A673 (cell line): ENCODE measurements at places on chromosomes 6 and 20.
A peak's percentile ranks its signal among the peaks of the same experiment; 100 is the strongest.

GRCh38 chr6:16386057-16386456, 147.7 kb downstream of the GMPR start:
- DNase-seq, result no peak

GRCh38 chr6:138869398-138869797, 73.5 kb downstream of the ECT2L start:
- no peak for DNase-seq

- DNase-seq, result no peak
These were observed 3.5 kb downstream of the WRNIP1 start for GRCh38 chr6:2768696-2769095.

- no peak for DNase-seq
These were observed 35.5 kb upstream of the HSF2 start for GRCh38 chr6:122363769-122364483.

- DNase-seq, result no peak
These were observed 85.7 kb upstream of the FOXC1 start for GRCh38 chr6:1524040-1524480.

DNA sequence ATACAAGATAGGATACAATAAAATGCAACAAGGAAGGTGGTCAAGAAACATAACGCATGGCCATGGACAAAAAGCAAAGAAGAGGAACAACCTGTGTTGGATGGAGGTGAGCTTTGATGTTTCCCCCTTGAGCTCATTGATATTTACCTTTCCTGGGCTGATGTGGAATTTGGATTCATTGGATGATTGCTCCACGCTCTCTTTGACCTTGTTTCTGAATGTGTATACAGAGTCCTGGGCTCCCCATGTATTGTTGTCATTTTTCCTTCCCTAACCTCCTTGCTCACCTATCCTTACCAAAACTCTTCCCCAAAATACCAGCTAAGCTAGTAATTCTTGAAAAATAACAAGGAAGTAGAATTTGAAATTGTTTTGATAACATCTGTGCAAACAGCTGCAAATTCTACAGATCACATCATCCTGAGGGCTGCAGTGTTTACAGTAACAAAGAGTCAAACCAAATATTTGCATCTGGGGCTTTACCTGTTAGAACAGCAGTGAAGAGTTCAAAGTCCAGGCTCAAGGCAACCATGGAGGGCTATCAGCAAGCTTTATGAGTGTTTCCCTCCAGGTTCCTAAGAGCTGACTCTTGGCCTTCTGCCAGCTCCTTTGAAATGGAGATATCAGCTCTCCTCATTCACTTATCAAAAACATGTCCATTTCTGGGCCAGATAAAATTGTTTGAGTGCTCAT, 214.3 kb upstream of the MARCKS start:
- DNase-seq, result no peak

DNA sequence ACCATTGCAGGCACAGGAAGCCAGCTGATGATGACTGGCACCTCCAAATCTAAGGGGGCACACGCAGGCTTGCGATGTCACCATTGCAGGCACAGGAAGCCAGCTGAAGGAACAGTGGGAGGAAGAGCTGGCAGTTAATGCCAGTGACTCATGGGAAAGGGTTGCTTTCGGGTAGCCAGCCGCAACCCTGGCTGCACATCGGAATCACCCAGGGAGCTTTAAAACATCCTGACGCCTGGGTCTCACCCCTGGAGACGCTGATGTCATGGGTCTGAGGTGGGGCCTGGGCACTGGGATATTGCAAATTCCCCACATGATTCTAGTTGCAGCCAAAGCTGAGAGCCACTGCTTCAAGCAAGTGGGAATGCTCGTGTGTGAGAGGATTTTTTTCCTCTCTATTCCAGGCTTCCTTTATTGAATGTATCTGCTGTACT, 16.1 kb upstream of the CCN6 start:
- peak; percentile 76 for DNase-seq

- DNase-seq, result no peak
These were observed 141.3 kb downstream of the IMPG1 start for GRCh38 chr6:75931011-75931680.

DNA sequence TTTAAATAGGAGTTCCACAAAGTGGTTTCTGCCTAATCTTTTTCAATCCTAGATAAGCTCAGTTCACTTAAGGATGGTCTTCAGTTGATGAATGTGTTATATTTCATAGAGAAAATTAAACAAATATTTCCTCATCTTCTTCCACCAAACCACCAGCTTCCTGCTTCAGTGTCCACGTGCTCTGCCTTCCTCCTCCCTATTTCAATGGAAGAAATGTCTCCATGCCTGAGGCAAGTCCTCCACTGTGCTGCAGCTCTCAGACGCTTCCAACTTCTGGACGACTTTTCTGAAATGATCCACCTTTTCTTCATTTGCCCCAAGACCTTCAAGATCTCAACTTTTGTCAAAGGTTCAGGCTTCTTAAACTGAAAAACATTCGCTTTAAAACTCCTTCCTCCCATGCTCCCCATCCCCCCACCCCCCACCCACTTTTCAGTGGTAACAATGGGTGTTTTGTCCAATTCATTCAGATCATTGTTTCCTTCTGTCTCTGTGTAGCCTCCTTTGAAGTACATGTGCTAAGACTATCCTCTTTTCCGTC, 25.3 kb upstream of the FABP7 start:
- DNase-seq, result no peak

- no peak for DNase-seq
These were observed 106.9 kb downstream of the TRDN start for GRCh38 chr6:123529843-123530242.

- no peak for DNase-seq
These were observed 72.0 kb downstream of the OPRM1 start for GRCh38 chr6:154111025-154111424.

- DNase-seq, result no peak
These were observed 228.3 kb downstream of the ARHGAP18 start for GRCh38 chr6:129481706-129482105.

- no peak for DNase-seq
These were observed 176.8 kb downstream of the NFATC2 start for GRCh38 chr20:51365670-51366069.

GRCh38 chr6:92822222-92822621, 597.1 kb downstream of the EPHA7 start:
- no peak for DNase-seq

- peak; percentile 58 for DNase-seq
These were observed 29.5 kb downstream of the MTHFD1L start for GRCh38 chr6:150894935-150895552.

DNA sequence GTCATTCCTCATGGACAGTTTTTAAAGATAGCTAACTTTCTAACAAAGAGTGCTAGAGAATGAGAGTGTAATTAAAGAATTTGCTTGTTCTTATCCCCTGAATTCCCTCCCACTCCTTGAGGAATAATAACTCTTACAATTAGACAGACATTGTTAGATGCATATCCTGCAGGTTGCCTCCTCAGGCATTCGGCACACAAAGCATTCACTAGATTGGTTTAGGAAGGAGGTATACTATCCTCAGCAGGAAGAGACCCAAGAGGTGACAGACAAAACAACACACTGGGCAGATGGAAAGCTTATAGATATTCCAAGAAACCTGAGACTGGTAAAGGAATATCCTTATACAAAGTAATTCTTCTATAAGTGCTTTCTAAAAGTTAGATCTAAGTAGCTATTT, 109.1 kb upstream of the FAM184A start:
- DNase-seq, result peak; percentile 55

- DNase-seq, result no peak
These were observed 61.0 kb downstream of the RNF182 start for GRCh38 chr6:13985663-13986325.

DNA sequence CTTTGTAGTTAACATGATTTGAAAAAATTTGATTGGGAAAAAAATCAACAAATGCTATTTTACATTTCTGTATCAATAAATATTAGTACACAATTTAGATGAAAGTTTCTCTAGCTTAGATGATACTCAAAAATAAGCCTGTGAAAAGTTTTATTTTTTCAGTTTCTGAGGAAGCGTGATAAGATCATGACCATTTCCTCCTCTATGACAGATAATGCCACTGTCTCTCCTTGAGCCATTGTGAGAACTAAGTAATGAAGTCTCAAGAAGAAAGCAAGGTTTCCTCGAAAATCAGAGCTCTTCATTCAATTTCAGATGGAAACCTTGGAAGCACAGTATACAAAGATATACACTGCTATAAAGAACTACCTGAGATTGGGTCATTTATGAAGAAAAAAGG, 395.0 kb downstream of the HDGFL1 start:
- no peak for DNase-seq

DNA sequence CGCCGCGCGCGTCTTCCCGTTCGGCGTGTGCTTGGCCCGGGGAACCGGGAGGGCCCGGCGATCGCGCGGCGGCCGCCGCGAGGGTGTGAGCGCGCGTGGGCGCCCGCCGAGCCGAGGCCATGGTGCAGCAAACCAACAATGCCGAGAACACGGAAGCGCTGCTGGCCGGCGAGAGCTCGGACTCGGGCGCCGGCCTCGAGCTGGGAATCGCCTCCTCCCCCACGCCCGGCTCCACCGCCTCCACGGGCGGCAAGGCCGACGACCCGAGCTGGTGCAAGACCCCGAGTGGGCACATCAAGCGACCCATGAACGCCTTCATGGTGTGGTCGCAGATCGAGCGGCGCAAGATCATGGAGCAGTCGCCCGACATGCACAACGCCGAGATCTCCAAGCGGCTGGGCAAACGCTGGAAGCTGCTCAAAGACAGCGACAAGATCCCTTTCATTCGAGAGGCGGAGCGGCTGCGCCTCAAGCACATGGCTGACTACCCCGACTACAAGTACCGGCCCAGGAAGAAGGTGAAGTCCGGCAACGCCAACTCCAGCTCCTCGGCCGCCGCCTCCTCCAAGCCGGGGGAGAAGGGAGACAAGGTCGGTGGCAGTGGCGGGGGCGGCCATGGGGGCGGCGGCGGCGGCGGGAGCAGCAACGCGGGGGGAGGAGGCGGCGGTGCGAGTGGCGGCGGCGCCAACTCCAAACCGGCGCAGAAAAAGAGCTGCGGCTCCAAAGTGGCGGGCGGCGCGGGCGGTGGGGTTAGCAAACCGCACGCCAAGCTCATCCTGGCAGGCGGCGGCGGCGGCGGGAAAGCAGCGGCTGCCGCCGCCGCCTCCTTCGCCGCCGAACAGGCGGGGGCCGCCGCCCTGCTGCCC, 1.1 kb downstream of the SOX4 start:
- DNase-seq, result peak; percentile 76

DNA sequence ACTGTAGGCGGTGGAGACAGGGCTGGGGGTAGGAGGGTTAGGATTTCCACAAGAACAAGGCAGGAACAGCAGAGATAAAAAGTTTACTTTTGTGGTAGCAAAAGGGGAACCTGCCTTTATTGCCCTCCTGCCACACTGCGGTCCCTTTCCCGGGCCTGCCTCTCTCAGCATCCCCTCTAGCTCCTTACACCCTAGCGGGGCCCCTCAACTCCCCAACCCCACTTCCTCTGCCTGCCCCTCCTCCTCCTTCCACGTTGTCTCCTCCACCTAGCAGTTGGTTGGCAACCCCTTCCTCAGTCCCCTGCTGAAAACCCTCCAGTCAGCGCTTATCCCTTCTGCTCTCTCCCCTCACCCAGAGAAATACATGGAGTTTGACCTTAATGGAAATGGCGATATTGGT, 714 bp downstream of the AIF1 start:
- DNase-seq, result no peak

GRCh38 chr6:44229376-44230033, 6.1 kb downstream of the SLC29A1 start:
- no peak for DNase-seq

DNA sequence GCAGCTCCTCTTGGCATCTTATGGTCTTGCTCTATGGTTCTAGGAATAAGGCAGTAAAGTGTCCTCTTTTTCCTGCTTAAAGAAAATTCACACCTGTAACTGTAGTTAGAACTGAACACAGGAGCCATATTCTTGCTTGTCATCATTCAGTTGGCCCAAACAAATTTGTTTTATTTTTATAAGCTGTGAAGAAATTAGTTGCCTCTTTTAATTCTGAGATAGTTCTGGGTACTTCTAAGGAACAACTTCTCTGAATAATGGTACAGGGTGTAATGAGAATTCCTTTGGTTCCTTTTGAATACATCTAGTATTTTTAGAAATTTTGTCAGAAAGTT, 1.4 kb downstream of the MAP3K4 start:
- no peak for DNase-seq

- DNase-seq, result no peak
These were observed 52.6 kb upstream of the TMEM200A start for GRCh38 chr6:130313206-130313605.

- DNase-seq, result no peak
These were observed 1.4 kb downstream of the NCOA7 start for GRCh38 chr6:125792172-125792571.

- no peak for DNase-seq
These were observed 32.4 kb downstream of the HBS1L start for GRCh38 chr6:135022050-135022697.

DNA sequence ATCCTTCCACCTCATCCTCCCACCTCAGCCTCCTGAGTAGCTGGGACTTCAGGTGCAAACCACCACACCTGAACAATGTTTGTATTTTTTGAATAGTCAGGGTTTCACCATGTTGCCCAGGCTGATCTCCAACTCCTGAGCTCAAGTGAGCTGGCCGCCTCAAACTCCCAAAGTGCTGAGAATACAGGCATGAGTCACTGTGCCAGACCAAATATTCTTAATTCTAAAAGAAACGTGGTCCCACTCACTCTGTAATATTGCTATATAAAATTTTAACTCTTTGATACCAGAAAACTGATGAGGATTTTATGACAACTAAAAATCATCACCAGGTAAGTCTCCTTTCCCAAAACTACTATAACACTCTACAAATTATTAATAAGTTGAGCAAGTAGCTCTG, 716.8 kb upstream of the GJE1 start:
- no peak for DNase-seq

DNA sequence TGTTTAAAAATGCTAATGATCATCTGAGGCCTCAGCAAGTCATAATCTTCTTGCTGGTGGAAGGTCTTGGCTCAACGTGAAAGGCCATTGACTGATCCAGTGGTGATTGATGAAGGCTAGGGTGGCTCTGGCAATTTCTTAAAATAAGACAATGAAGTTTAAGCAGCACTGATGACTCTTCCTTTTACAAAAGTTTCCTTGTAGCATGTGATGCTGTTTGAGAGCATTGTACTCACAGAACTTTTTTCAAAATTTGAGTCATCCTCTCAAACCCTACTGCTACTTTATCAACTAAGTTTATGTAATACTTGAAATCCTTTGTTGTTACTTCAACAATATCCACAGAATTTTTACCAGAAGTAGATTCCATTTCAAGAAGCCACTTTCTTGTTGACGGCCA, 382.3 kb downstream of the ESR1 start:
- DNase-seq, result no peak

GRCh38 chr20:42083280-42083679, 465.1 kb upstream of the CHD6 start:
- DNase-seq, result no peak

GRCh38 chr20:46954490-46955038, 59.9 kb downstream of the EYA2 start:
- no peak for DNase-seq

- no peak for DNase-seq
These were observed 101.1 kb upstream of the SCAF8 start for GRCh38 chr6:154632119-154632518.

GRCh38 chr6:31572041-31572911, at the start of gene LTA:
Gene LTA, plus strand, starts transcription at chr6:31572289. Its CDS starts 454 bp downstream, at chr6:31572743.
- DNase-seq, result no peak

GRCh38 chr20:52305858-52306257, 114.3 kb upstream of the ZFP64 start:
- no peak for DNase-seq
